ENCODE measurements at places on chromosomes 1 and 21.

- no peak for DNase-seq
Observed at GRCh38 chr1:227894831-227895451, 52.8 kb downstream of the WNT9A start.

DNA sequence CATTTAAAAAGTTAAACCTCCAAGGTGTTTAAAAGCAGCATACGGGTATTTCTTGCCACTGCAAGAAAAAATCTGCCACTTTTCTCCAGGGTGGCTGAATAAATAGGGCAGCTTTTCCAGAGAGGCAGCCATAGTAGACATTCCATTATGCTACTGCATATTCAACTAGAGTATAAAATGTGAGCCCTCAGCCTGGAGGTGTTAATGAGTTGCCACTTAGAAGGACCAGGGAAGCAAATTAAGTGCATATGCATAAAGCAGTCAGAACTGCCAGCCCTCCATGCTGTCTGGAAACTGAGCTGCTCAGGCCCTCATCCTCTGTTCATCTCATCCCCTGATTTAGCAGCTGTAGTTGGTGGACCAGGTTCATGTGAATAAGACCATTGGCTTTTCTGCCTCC lies 99.4 kb downstream of the DIRAS3 start:
- DNase-seq, result no peak

DNA sequence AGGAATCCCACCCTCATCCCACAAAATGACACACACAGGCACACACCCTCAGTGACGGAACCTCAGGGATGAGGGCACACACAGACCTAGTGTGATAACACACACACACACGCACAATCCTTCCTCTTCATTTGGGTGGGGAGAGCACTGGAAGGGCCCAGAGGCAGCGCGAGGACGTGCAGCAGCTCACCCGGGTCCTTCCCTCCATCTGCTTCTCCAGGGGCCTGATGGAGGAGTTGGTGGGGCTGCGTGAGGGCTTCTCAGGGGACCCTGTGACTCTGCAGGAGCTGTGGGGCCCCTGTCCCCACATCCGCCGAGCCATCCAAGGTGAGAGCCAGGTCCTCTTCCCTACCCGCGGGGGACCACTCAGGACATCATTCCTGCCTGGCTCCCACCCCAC lies 557 bp downstream of the CLCNKA start:
- DNase-seq, result no peak

GRCh38 chr21:39538453-39539042 lies 74.2 kb upstream of the B3GALT5 start:
- no peak for DNase-seq

GRCh38 chr21:43354026-43354420 lies 72.9 kb downstream of the SIK1 start:
- no peak for DNase-seq

DNA sequence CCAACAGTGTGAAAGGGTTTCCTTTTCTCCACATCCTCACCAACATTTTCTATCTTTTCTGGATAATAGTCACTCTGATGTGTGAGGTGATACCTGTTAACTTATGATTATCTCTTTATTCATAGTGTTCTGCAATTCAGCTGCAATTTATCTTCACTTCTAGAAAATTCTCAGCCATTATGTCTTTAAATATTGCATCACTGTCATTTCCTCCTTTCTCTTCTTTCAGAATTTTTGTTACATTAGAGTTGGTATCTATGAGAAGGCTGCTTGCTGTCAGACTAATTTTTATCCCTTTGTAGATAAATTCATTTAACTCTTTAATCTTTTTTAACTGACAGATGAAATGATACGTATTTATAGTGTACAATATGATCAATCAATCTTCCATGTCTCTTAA lies 30.5 kb upstream of the ATF3 start:
- DNase-seq, result no peak

DNA sequence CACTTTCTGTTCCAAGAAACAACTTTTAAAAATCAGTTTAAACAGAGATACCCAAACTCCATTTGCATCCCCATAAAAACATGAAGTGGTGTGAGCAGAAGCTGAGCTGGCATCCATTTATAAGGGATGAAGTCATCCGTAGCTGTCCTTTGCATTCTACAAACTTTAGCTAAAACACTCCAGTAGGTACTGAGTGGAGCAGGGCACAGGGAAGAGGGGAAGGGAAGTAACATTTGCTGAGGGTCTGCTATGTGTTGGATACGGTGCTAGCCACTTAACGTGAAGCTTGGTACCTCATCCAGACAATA lies 32.9 kb downstream of the VWA5B1 start:
- DNase-seq, result no peak

GRCh38 chr1:159700312-159700711 lies 14.1 kb downstream of the CRP start:
- no peak for DNase-seq

Data from stimulated activated CD8-positive, alpha-beta memory T cell treated with anti-CD3 and anti-CD28 coated beads, Interleukin-2, amount 100 ng/mL, for 1 hour (primary cell).